ENCODE measurements at places on chromosomes 6 and 20.

DNA sequence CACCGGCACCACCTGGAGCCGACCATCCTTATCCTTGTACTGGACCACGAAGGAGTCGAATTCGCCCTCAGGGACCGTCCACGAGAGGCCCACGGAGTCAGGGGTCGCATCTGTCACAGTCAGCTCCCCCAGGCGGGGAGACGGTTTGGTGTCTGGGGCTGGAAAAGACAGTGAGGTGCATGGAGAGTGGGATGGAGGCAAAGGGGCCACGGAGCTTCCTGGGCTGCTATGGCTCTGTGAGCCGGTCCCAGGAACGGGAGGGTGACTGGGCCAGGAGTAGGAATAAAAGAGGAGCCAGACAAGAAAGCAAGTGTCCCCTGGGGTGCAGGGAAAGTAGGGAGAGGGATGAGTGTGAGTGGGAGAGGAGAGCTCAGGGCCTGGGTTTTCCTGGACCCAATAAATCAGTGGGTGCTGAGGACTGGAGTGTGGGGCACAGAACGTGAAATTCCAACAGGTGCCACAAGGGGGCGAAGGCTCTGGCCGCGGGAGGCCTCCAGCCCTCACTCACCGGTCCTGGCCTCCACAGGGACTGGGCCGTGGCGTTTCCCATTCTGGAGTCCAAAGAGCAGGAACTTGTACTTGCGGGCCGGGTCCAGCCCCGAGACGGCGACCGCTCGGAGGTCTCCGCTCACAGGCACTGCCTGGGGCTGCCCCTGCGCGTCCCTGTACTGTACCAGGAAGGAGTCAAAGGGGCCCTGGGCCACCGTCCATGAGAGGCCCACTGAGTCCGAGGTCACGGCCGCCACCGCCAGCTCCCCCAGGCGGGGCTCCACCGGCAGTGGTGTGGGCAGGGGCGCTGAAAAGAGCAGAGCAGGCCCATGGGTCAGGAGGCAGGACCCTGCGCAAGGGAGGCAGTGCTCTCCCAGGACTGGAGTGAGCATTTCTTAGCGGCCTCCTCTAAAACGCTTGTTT is 9.9 kb downstream of the CYP21A2 start:
- DNase-seq = peak; percentile 62

- no peak for DNase-seq
These were observed 41.4 kb upstream of the SGK1 start for GRCh38 chr6:134359302-134359701.

DNA sequence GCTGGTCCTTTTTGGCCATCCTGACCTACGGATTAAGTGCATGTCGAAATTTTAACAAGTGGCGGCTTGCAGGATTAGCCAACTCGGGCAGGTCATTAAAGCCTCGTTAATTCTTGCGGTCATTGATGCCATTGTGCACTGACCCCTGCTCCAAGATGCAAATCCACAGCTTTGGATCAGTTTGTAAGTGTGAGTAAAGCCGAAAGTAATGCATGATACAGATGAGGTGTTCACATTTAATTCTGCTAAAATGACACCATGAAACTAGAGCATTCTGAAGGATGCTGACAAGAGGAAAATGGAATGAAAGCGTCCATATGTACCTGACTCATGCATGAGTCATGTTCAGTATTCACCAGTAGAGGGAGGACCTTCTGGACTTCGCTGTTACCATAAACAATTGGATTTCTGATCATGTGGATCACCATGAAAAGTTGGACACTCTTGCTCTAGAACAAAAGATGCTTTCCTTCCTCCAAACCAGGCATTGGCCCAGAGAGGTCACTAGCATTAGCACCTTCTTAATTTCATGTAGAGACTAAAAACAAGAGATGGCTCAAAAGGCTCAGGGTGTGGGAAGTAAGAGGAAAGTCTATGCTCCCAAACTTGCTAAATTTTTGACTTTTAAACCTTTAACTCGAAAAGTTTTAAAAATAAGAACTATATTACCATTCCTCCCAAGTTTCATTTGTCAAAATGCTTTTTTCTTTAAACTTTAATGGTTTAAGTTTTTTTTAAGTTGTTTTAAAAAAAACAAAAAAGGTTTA is 48.0 kb downstream of the MUC22 start:
- DNase-seq = no peak

- no peak for DNase-seq
These were observed 2.7 kb downstream of the DLL1 start for GRCh38 chr6:170288091-170288631.

DNA sequence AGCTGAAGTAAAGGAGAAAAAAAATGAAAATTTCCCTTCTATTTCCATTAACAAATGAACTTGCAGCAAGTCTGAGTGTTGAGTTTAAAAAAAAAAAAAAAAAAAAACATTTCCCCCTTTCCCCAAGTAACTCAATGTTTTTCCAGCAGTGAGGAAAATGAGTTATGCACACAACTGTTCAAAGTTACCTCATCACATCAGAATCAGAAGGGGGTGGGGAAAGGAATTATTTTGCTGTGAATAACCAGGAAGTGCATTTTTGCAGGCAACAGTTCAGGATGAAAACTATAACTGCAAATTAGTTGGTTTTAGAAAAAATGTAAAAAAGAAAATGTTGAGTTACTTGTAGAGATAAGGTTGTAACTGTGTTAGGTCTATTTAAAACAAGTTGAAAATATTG is 568.9 kb upstream of the CITED2 start:
- DNase-seq = no peak

- no peak for DNase-seq
These were observed 602.4 kb downstream of the COL12A1 start for GRCh38 chr6:74603322-74604076.

DNA sequence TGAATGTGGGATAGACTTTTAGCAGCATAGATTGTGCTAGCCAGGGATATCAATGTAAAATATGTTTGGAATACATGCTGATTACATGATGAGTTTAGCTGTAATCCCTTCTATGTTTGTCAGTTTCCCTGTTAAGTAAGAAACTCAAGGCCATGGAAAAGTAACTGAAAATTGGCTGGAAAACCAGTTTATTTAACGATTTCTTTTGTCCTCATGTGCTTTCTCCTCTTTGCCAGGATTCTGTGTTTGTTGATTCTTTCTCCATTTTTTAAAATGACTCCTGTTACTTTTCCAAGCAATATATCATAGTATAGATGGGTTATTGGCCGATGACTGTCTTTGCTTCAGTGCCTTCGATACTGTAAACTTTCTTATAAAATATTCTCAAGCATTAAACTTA is 87.5 kb downstream of the SAMD5 start:
- DNase-seq = no peak

DNA sequence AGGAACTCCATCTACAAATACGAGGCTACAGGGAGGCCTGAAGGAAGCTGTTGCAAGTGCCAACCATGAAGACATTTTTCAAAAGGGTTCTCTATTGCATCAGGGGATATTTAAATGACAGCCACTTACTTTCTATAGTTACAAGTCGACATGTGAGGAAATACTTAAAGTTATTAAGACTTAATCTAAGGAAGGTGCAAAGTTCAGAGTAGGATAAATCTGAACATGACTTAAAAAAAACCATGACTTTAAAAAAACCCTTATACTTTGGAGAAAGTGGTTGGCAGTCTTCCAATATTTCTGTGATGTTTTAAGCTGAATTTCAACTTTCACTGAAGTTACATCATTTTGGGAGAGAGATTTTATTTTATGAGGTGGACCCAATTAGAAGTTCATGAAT is 56.3 kb upstream of the EMILIN3 start:
- no peak for DNase-seq

- DNase-seq = no peak
These were observed 276.7 kb downstream of the ADGRB3 start for GRCh38 chr6:68911811-68912210.

DNA sequence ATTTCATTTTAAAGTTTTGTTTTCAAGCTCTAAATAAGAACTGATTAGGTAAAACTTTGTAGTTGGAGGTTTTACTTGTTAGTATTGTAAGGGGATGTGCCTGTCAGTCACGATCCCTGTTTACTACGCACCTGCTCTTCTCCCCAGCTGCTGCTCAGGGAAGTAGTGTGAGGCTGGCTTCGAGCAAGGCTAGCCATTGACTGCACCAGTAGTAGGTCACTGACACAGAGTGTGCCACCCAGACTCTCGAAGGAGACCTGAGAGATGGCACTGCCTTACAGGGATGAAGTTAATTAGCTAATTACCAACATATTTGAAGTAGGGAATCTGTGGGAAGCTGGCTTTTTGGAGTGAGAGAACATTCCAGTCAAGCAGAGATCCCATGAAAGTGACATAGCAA is 89.2 kb downstream of the DNAH8 start:
- DNase-seq = no peak

DNA sequence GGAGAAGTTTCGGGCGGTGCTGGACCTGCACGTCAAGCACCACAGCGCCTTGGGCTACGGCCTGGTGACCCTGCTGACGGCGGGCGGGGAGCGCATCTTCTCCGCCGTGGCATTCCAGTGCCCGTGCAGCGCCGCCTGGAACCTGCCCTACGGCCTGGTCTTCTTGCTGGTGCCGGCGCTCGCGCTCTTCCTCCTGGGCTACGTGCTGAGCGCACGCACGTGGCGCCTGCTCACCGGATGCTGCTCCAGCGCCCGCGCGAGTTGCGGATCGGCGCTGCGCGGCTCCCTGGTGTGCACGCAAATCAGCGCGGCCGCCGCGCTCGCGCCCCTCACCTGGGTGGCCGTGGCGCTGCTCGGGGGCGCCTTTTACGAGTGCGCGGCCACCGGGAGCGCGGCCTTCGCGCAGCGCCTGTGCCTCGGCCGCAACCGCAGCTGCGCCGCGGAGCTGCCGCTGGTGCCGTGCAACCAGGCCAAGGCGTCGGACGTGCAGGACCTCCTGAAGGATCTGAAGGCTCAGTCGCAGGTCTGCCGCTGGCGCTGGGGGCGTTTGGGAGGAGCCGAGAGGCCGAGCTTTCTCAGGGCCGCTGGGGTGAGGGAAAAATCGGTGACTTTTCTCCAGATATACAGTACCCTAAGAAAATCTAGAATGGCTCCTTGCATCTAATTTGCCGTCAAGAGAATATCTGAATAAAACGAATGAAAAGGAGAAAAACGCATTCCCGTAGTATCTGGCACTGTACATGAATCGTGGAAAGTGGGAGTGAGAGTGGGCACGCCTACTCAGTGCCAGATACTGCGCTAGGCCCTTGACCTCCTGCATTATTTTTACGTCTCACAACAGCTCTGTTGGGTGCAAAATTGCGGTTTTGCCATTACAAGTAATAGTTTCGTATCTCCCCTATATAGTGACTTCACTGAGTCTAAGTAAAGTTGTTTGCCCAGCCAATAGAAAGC is 1.0 kb downstream of the CALHM6 start:
- peak; percentile 4 for DNase-seq

DNA sequence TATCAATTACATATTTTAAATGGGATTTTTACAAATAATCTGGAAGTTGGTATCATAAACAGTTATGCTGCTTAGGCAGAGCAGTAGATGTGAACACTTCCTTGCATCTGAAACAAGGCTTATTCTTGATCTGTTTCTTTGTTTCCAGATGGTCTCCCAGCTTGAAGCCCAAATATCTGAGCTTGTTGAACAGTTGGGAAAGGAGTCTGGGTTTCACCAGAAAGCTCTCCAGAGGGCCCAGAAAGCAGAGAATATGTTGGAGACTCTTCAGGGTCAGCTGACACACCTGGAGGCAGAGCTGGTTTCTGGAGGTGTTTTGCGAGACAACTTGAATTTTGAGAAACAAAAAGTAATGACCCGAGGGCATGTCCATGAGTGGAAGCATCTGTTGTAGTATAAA is 91.9 kb downstream of the CCDC170 start:
- no peak for DNase-seq

GRCh38 chr6:28134015-28134414 is 7.7 kb upstream of the ZKSCAN8 start:
- DNase-seq = no peak

- no peak for DNase-seq
These were observed 84.6 kb downstream of the MRAP2 start for GRCh38 chr6:84118191-84118590.

- no peak for DNase-seq
These were observed 101.1 kb upstream of the LRFN2 start for GRCh38 chr6:40688214-40688761.

DNA sequence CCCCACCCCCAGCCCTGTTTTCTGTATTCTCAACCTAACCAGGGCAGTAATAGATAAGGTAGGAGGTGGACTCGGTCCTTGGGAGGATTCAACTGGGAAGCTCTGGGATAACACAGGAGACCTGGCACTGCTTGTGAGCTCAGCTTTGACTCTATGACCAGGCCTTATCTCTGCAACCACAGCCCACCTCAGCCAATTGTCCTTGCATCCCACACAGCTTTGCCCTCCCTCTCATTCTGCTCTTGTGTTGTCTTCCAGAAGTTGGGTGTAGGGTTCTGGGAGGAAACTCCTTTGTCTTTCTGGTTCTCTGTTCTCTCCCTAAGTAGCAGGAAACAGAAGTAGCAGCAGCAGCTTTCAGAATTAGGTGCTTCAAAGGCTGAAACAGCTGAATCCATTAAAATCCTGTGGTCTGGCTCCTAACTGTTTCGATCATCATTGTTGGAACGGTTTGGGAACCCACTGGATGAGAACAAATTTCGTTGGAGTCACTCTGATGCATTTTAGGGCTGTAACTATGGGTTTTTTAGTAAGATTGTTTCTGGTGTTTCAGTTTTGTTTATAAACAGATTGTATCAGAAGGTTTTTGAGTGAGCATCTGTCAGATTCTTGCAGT is 32.4 kb upstream of the SNX9 start:
- no peak for DNase-seq

DNA sequence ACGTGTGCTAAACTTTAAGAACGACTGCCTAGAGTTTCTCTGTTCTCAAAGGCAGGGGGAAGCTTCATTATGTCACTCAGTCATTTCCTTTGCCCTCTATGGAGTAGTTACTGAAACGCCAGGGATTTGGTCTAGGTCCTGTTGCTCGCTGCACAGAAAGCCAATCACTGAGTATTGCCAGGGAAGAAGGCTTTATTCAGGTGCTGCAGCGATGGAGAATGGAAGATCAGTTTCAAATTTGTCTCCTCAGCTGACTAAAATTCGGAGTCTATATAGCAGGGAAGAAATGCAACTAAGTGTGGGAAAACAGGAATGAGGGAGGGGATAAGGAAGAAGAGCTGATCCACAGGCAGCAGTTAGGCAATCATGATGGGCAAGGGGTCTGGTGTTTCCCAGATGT is 75.8 kb downstream of the QRSL1 start:
- no peak for DNase-seq

DNA sequence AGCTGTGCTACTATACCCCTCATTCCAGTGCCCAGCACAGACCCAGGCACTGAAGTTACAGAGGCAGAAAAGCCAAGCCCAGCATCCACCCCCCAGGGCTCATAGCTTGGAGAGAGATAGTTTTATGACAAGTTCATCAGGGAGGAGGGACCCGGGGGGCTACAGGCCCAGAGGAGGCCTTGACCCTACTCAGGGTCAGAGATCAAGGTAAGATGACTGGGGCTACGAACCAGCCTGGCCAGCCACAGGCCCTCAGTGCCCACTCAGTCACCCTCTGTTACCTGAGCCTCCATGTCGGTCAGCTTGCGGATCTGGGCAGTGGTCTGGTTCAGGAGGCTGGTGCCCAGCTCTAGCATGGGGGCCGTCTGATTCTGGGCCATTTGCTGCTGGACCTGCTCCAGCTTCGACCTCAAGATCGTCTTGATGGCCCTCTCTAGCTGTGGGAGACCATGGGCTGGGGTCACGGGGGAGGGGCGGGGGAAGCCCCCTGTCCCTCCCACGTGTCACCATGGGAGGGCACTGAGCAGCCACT is 26.1 kb downstream of the ANGPT4 start:
- DNase-seq = no peak

- DNase-seq = peak; percentile 20
These were observed 395.5 kb upstream of the RUNX2 start for GRCh38 chr6:44932651-44933091.

- DNase-seq = no peak
These were observed 92.3 kb upstream of the SALL4 start for GRCh38 chr20:51894619-51895018.

GRCh38 chr6:126770176-126770575 is 348.3 kb upstream of the RSPO3 start:
- DNase-seq = no peak
